Stromal cell of bone marrow (primary cell): ENCODE measurements at places on chromosomes 11 and 22.
A peak's percentile ranks its signal among the peaks of the same experiment; 100 is the strongest.

DNA sequence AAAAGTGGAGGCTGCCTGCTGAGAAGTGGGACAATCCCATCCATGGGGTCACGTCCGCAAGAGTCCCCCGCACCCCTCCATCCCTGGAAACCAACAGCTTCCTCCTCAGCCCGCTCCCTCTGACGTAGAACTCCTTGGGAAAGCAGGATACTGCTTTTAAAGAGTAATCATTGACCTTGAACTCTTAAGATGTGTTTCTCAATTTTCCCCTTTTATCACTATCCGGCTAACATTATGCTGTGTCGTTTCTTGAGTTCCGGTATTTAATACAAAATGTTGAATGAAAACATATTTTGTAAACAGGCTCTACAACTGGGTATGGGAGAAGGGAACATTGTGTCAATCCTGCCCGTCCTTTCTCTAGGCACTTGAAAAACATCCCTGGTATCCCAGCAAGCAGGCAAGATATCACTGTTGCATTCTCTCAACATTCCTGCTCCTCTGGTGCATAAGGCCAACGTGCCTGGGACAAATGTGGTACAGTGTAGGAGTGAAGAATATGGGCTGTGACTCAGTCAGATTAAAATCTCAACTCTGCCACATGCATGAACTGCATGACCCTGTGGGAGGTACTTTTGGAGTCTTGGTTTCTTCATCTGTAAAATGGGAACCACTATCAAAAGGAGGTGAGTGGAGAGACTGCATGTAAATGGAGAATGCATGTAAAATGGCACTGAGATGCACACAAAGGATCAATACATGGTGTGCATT is 52.8 kb downstream of the WT1 start:
- DNase-seq, result no peak

GRCh38 chr22:43153899-43154298 is 2.5 kb downstream of the TSPO start:
- DNase-seq, result no peak

- DNase-seq, result no peak
Measured at GRCh38 chr11:31953803-31954327, 137.0 kb upstream of the RCN1 start.

- no peak for DNase-seq
Measured at GRCh38 chr11:14374922-14375830, 16.2 kb upstream of the RRAS2 start.

DNA sequence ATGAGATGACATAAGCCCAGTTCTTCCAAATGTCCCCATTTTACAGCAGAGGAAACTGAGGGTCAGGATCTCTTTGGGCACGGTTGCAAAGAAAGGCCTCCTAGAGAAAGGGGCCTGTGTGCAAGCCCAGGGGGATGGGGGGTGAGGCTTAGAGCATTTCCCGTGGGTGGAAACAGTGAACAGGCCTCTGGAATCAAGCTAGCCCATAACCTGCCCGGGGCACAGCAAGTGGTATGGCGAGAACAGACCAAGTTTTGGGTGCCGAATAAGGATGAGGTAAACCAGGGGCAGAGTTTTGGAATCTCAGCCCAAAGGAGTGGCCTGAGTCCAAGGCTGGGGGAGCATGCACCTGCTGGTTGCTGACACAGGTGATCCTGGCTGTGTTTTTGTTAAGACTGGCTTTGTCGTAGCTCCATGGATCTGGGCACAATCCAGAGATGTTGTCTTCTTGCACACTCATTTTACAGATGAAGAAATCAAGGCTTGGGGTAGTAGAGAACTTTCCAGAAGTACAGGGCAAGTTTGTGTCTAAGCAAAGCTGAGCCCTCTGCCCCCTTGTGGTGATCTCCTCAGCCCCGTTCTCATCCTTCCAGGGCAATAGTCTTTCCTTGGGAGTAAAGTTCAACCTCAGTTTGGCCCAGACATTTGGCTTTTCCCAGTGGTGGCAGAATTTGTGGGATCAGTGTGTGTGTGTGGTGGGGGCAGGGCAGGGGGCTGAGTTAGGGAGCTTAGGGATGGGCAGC is 53.5 kb upstream of the MYEOV start:
- DNase-seq, result no peak

DNA sequence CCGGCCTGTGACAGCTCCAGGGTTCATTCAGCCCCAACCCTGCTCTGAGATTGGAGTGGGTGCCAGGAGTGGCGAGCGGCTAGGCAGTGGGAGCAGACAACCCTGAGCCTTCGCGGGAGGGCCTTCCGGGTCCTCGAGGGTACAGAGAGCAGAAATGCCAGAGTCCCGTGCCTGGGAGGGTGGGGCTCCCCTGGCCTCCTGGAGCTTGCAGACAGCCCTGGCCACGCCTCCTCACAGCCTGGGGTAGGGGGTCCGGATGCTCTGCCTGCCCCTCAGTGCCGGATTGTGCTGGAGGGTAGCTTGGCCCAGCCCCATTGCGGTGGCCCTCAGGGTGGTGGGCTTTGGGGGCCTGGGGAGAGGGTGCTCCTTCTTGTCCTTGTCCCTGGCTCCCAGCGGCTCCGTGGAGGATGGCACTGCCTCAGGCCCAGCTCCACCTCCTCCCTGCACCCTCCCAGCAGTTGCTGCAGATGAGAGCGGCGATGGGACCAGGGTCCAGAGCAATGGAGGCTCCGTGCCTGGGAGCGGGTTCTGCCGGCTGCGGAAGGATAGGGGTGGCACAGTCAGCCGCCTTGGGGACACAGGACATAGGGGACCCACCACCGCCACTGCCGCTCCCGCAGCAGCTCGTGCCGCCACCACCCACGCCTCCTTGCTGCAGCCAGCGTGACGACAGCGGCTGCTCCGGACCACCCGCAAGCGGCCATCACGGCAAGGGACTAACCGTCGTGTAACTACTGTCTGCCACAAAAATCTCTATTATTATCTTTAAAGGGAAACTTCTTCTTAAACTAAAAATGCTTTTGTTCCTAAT is 34.9 kb upstream of the OR10G7 start:
- no peak for DNase-seq

DNA sequence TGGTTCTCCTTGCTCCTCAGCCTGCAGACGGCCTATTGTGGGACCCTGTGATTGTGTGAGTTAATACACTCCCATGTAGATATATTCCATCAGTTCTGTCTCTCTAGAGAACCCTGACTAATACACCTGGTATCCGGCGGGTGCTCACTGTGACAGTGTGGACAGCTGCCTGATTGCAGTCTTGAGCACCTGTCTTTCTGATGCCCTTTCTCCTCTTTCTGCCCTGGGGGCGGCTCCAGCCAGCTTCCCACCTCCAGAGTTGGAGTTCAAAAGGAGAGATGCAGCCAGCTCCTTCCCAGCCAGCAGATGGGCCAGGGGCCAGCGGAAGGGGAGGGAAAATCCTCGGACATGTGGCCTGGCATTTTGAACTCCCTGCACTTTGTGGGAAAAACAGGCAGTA is 15.0 kb downstream of the SMIM38 start:
- DNase-seq, result no peak

- no peak for DNase-seq
Measured at GRCh38 chr11:93704237-93704636, 37.1 kb downstream of the TAF1D start.

DNA sequence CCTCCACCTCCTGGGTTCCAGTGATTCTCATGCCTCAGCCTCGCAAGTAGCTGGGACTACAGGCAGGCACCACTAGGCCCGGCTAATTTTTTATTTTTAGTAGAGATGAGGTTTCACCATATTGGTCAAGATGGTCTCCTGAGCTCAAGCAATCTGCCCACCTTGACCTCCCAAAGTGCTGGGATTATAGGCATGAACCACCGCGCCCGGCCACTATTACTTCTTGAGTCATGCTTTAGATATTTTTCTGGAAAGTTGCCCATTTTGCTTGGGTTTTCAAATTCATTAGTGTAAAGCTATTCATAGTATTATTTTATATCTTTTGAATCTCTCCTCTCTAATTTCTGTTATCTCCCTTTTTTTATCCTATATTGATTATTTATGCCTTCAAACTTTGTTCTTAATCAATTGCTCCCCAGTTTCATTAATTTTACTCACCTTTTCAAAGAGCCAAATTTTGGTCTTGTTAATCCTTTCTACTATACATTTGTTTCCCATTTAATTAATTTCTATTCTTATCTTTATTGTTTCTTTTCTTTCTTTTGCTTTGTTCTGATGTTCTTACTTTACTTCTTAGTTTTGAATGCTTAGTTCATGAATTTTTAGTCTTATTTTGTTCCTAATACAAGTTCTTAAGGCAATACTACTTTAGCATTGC is 10.3 kb upstream of the RAC2 start:
- DNase-seq, result no peak

GRCh38 chr11:45407226-45407625 is 121.1 kb upstream of the SYT13 start:
- DNase-seq, result no peak

DNA sequence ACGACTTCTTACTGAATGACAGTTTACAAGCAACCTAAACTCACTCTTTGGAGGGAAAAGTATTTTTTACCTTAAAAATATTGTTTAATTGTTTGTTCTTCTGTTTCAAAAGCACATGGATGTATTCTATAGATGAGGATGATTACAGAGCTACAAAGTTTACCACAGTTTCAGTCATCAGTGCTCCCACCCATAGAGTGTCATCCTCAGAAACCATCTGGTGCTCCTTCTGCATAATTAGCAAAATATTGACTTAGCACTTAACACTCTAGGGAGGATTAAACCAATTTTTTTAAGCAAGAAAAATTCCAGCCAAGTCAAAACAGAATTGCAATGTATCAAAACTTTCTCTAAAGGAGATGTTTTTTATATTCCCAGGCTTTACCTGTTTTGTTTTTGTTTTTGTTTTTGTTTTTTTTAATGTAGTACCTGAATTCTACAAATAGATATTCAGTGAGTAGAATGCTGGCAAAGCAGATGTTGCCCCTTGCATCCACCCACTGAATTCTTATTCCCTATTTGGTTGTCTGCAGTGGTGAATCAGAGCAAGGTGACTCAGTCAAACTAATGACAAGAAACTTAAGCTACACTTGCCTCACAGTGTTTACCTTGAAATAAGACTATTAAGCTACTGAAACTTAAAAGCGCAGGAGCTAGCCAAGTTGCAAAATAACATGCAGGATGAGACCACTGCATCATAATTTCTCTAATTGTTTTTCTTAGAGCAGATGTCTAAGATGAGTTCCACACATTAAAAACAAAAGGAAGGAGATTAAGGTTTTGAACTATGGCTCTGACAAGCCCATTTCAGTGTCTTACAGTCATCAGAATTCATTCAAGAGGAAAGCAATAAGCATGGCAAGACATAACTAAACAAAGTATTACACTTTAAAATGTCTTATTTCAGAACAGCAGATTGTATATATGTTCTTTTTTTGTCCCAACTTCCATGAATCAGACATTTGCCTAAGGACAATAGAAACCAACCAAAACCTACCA is 155.1 kb upstream of the SOX6 start:
- peak; percentile 43 for DNase-seq

DNA sequence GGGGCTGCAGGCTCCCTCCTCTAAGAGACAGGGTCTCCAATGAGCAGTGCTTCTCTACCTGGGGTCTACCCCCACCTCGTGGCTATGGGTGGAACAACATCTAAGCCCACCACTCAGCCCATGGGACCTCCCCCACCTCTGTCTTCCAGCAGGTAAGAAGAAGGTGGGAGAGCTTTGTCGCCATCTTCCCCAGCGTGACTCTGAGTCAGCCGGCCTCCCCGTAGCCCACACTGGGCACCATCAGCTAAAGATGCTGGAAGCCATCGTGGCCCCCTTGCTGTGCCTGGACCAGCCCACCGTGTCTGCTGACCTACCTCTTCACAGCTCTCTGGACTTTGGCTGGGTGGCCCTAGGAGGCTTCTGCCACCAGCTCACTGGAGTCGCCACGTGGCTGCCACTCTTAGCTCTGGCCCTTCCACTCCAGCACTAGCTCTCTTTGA is 944 bp downstream of the C11orf86 start:
- no peak for DNase-seq

- DNase-seq, result no peak
Measured at GRCh38 chr22:43827926-43828724, 16.0 kb upstream of the EFCAB6 start.
